ENCODE measurements at places on chromosomes 7 and 10.

DNA sequence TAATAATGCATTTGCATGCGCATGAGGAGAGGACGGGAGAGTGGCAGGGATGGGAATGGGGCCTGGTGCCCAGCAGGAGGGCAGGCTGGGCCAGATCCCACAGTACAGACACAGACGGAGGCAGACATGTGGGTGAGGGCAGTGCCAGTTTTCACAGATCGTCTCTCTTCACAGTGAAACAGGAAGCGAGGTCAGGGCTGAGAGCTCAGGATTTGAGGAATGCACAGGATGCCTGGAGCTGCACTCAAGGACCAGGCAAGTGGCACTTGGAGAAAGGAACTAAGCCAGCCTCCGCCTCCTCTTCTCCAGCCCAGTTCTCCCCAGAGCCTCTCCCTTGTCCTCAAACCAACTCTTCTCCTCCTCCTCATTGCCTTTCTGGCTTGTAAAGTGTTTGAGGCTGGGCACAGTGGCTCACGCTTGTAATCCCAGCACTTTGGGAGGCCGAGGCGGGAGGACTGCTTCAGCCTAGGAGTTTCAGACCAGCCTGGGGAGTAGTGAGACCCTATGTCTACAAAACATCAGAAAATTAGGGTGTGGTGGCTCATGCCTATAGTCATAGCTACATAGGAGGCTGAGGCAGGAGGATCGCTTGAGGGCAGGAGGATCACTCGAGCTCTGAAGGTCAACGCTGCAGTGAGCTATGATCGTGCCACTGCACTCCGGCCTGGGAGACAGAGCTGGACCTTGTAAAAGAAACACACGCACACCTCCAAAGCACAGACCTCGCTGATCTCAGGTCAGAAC, 115.2 kb downstream of the HIP1 start:
- DNase-seq: no peak

DNA sequence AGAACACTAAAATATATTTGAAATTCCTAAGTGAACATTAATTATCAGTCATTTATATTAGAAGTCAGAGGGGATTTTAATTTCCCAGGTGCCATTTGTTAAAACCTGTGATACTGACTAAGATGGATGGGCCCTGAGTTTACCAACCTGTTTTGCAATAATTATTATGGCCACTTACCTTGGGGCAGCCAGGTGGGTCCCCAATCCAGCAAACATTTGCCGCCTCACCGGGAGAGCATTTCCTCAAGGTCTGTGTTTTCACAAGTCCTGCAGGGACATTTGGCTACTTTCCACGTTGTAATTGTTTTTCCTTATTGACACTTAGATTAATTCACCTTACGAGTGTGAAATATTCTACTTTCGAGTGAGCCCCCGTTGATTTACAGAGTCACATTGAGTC, 251.2 kb upstream of the PPP2R2D start:
- no peak for DNase-seq

GRCh38 chr7:86867163-86867762, 192.2 kb downstream of the ELAPOR2 start:
- DNase-seq: no peak

- no peak for DNase-seq
These were observed 51.7 kb downstream of the SVOPL start for GRCh38 chr7:138649506-138649905.

- no peak for DNase-seq
These were observed 58.4 kb upstream of the ETV1 start for GRCh38 chr7:14047709-14048399.

GRCh38 chr7:120554960-120555571, 282.1 kb downstream of the KCND2 start:
- DNase-seq: no peak

DNA sequence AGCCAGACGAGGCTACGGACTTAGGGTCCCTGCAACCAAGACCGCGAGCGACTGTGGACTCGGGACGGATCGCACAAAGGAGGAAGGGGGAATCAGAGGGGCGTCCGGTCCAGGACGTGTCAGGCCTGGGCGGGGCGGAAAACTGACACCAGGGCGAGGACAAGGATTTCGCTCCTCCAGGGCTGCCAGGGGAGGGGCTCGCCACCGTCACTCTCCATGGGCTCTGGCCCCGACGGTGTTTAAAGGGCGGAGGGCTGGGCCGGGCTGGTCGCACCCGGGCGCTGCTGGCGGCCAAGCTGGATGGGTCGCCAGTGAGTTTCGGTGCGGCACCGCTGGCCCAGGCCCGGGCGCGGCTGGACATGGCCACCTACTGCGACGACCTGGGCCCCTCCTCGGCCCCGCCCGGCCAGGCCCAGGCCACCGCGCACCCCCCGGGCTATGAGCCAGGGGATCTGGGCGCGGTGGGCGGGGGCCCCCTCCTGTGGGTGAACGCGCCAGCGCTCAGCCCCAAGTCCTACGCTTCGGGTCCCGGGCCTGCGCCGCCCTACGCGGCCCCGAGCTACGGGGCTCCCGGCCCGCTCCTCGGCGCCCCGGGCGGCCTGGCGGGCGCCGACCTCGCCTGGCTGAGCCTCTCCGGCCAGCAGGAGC, at the start of gene FOXI2:
Gene FOXI2 (plus strand): TSS at position 271 of the 648 bp plus-strand sequence. CDS start 89 bp downstream, at position 360.
- no peak for DNase-seq

DNA sequence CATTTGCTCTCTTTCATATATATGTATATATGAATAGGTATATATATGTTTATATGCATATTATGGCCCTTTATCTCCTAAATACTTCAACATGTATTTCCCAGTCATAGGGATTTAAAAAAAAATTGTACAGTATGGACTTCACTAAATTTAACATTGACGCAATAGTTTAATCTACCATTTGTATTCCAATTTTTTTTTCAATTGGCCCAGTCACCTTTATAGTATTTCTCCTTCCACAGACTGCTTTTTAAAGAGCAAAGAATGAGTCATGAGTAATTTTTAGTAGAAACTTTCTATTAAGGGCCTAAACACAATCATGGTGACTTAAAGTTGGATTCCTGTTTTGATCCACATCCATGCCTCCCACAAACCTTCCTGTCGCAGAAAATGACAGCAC, 20.5 kb downstream of the CCSER2 start:
- DNase-seq: no peak

- peak; percentile 33 for DNase-seq
These were observed 588 bp downstream of the CYREN start for GRCh38 chr7:135169964-135170273.

DNA sequence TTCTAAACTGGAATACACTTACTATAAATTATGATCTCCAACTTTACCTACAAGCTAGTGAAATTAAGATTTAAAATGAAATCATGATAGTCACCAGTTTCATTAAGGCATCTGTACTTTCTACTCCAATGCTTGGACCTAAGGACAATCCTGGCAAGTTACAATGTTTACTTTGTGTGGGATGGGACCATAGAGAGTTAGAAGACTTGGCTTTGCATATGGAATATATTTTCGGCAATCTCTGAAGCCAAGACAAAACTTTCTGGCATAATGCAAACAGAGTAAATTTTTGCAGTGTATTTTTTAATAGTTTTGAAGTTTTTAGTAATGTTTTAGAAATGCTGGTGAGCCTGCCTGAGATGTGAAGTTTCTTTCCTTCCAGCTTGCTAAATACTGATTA, 248.9 kb downstream of the ABCA13 start:
- DNase-seq: no peak

GRCh38 chr10:4216726-4217125, 431.7 kb upstream of the KLF6 start:
- DNase-seq: no peak
